ENCODE measurements at places on chromosomes 1 and 21.
A peak's percentile ranks its signal among the peaks of the same experiment; 100 is the strongest.

DNA sequence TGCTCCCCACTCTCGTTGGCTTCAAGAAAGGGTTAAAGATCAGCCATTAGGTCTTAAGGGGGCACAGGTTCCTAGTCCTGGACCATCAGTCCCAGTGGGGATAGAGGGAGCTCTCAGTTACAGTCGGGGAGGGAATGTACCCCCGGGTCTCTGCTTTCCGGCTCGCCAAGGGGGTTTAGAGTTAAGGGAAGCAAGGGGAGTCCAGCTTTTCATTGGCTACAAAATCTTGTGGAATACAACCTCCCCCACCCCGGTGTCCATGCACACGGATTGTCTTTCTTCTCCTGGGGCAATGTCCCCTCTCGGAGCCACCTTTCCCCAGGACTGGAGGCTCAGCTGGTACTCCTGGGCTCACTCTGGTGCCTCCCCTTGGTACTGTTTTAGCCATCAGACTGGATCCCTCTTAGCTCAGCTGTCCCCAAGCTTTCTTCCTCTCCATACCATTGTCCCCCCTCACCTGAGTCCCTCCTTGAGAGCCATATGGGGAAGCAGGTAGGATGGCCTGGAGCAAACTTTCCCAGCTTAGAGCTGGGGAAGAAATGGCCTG, at the start of gene A3GALT2:
Gene A3GALT2 (minus strand): TSS at position 480 of the 547 bp plus-strand sequence. CDS start 0 bp downstream, at position 480.
- no peak for DNase-seq

- no peak for DNase-seq
Observed at GRCh38 chr1:229689273-229689672, 63.2 kb downstream of the URB2 start.

- DNase-seq: no peak
Observed at GRCh38 chr1:154501423-154502065, 475 bp upstream of the TDRD10 start.

DNA sequence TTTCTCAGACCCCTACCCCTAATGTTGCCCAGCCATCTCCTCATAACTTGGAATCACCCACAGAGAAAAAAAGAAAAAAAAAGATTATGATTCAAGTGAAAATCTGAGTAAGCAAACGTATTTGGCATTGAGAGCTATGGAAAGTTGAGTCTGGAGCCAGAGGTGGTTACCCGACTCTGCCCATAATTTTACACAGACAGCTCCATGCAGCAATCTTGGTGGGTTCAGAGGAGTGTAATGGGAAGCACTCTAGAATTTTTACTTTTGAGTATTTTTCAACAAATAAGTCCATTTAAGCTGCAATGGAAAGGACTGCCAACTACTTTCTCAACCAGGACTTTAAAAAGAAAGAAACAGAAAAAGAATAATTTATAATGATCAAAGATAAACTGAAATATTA, 62.7 kb downstream of the ZC3H11B start:
- no peak for DNase-seq

DNA sequence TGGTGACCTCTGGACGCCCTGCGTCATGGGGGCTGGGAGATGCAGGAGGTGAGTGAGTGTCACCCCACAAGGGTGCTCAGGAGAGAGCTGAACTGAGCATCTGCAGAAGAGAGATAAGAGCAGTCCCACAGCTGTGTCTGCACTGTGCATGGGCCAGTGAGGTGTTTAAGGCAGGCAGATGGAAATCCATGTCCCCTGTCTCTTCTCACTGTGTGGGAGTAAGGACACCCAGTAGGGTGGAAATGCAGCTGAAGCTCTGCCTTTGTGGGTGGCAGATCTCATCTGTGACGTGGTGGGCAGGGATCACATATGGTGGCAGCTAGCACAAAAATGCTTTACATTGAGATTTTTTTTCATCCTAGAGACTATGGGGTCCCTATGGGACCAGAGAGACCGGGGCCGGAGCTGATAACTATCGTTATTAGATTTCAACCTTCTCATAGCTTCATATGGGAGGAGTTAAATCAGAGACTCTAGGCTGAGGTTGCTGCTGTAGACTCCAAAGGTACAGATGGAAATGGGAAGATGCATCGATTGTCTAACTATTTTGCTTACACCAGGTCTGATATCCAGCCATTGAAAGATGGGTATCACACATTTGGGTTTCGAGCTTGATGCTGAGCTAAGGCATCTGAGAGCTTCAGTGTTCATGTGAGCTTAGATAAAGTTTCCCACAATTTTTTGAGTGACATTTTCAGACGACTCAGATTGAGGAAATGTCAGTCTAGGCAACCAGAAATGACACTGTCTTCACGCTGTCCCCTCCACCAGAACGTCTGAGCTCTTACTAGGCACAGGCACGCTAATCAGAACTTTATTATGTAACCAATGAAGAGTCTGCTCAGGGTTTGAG, 65.3 kb upstream of the PSEN2 start:
- DNase-seq: no peak

- DNase-seq: no peak
Observed at GRCh38 chr21:27346041-27346448, 379.2 kb upstream of the ADAMTS5 start.

DNA sequence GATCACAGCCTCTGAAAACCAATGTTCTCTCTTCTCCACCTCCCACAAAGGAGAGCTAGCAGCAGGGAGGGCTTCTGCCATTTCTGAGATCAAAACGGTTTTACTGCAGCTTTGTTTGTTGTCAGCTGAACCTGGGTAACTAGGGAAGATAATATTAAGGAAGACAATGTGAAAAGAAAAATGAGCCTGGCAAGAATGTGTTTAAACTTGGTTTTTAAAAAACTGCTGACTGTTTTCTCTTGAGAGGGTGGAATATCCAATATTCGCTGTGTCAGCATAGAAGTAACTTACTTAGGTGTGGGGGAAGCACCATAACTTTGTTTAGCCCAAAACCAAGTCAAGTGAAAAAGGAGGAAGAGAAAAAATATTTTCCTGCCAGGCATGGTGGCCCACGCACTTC, 35.8 kb upstream of the TDRD10 start:
- DNase-seq: no peak

- no peak for DNase-seq
Observed at GRCh38 chr1:185058876-185059275, 13.5 kb downstream of the RNF2 start.

DNA sequence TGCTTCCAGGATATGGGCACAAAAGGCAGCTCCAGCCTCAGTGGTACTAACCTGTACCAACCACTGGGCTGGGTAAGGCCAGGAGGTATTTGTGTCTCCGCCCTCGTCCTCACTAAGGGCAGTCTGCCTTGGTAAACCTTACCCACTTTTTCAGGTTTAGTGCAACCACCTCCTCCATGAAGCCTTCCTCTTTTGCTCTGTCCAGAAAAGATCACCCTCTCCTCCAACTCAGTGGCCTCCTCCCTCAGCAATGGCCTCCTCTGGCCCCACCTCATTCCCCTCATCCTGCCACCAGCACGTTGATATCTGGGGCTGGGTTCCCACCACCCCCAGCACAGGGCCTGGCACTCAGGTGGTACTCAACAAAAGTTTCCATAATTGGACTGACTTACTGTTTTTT, 161.5 kb downstream of the GRIK3 start:
- DNase-seq: no peak

GRCh38 chr1:66644331-66644730, 107.9 kb upstream of the DYNLT5 start:
- DNase-seq: no peak

DNA sequence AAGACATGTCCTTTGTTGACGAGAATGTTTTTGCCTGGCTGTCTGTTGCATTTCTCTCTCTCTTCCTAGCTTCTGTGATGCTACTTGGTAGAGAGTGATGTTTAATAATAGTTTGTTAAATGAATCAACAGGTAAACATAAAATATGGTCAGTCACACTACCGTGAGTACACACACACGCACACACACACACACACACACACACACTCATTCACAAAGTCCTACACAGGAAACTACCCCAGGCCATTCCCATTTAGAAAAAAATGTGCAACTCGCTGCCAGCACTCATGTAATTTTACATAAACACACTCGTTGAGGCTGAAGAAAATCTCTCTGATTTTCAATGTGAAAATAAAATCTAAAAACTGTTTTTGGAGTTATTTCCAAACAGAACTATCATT, 38.7 kb downstream of the RUNX1 start:
- DNase-seq: no peak

- no peak for DNase-seq
Observed at GRCh38 chr1:189960769-189961168, 516.9 kb downstream of the BRINP3 start.

DNA sequence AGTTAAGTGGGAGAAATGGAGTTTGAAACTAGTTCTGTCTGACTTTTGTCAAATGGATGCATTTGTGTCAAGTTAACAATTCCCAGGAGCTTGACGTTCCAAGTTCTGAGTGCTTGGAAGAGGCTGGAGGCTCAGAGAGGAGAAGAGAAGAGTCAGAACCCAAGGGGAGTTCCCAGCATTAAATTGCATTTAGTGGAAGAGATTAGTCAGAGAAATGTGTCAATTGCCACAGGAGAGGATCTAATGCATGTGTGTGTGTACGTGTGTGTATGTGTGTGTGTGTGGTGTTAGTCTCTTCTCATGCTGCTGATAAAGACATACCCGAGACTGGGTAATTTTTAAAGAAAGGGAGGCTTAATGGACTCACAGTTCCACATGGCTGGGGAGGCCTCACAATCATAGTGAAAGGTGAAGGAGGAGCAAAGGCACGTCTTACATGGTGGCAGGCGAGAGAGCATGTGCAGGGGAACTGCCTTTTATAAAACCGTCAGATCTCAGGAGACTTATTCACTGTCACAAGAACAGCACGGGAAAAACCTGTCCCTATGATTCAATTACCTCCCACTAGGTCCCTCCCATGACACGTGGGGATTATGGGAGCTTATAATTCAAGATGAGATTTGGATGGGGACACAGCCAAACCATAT, 101.5 kb upstream of the TMEM51 start:
- no peak for DNase-seq

- DNase-seq: no peak
Observed at GRCh38 chr1:94713472-94714141, 106.5 kb upstream of the SLC44A3 start.

DNA sequence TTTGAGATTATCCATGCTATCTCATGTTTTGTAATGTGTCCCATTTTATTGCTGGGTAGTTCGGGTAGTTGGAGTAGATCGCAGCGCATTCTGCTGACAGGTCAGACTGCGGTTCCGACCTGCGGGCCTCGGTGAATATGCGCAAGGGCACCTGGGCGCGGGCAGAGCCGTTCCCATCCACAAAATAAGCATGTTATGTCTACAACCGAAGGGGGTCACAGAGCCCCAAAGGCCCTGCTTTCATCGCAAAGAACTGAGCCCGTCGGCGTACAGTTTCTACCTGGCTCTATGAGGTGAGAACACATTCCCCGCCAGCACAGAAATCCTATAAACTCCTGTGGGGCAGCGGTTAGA, 88.4 kb downstream of the PRKAB2 start:
- DNase-seq: no peak

DNA sequence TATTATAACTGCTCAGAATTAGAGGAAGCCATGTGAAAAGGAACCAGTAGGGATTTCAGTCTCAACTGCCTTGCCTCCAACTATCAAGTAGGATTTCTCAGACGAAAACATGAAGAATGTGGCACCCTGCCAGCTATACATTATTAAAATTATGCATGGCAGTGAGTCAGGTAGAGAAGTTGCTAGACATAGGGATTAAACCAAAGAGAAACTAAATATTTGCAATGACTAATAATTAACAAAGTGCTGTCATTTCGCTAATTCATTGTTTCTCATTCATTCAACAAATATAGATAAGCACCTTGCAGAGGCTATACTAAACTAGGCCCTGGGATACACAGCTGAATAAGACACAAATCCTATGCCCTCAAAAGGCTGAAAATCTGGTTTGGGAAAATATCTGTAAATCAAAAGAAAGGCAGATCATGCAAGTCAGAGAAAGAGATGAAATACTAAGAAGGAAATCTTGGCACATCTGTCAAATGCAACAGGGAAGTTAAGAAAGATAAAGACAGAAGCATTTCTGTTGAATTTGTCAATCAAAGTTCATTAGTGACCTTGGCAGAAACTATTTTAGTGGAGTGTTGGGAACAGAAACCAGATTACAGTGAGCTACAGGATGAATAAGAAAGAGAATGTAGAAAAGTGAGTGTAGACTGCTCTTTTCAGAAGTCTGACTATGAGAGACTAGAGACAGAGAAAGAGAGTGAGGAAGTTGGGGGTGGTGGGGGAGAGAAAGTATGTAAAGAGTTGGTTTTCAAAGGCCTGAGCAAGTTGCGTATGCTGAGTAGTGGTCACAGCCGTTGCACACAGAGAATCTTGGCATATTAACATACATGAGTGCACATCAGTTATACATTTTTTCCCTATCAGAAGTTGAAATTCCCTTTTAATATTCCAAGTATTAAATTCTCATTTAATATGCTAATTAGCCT, 14.7 kb upstream of the NBPF11 start:
- DNase-seq: no peak

DNA sequence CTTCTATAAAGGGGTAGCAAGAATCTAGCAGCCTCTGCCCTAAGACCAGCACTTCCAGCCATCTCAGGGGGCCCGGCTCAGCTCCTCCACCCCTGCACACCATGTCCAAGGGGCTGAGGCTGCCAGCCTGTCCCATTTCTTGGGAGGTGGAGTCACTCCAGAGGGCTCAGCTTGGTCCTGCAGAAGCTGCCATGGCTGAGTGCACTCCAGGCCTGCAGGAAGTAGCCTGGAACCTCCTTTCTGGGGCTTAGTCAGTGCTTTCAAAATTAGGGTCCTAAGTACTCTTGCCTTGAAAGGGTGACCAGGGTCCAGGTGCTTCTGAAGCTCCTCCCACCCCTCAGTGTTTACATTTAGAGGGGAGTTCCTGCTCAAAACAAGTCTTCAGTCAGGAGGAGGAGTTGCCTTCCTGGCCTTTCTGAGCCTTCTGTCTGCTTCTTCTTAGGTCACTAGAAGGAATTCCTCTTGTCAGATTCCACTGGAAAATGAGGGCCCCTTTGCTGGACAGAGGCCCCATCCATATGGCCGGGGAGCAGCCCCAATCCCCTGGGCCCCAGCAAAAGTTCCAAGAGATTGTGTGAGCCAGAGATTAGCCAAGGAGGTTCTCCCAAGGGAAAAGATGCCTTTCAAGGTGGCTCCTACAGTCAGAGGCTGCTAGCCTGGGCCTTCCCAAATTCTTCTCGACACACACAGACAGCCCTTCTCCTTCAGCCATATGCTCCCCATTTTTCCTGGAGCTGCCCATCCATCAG, 128.1 kb upstream of the VAMP3 start:
- no peak for DNase-seq

- DNase-seq: no peak
Observed at GRCh38 chr1:213159376-213159775, 108.3 kb downstream of the RPS6KC1 start.

- no peak for DNase-seq
Observed at GRCh38 chr1:78048446-78048845, 2.7 kb downstream of the GIPC2 start.

DNA sequence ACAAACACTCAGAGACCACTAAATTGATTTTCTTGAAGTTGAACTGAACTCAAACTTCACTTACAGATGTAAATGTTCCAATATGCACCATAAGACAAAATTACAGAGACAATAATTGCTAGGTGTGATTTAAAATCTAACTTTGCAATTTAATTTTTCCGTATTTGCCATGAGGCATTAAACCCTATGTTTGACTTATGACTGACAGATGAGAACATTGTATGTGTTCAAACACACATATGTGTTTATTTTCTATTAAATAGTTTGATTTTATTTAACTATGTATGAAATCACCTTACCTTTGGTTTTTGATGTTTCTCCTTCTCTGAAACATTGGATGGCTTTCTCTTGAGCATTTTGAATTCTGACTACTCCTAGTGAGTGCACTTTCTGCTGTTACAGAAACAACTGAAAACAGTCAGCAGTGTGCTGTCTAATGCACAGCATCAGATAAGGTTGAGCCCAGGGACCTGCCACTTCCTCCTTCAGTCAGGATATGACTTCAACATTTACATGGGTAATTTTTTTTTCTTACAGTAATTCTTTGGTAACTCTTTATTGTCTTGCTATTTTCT, at the start of gene SAMSN1:
Gene SAMSN1 (minus strand): TSS at position 410 of the 575 bp plus-strand sequence. CDS start 54 bp downstream, at position 356.
- DNase-seq: peak; percentile 55

- no peak for DNase-seq
Observed at GRCh38 chr1:246146804-246147523, 360.1 kb downstream of the SMYD3 start.
